ENCODE measurements at places on chromosomes 1 and 21.

DNA sequence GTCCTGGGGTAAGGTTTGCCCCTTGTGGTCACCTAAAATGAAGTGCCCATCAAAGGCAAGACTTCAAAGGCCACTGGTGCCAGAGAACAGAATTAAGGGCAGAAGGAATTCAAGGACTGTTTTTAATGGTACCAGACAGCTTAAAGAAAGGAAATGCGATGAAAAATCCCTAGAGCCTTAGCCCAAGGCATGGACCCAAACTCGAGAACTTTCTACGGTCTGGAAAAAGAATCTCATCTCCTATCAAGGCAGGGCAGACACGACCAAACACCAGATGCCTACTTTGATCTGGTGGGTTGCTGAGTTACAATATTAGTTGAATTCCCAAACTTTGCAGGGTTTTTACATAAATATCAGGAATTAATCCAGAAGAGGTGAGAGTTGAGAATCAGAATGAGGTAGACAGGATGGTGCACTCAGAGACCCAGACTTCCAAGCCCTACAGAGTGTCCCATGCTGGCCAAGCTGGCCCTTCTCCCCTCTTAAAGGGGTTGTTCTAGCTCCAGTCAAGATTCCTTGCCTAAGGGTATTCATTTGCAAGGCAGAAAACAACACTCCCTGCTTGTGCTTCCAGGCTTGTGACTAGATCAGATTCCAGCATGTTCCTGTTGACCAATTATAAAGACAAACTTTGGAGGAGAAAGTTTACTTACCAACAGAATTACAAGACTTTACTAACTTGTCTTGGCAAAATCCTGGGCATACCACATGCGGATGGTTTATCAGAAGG, 48.0 kb downstream of the EDN2 start:
- DNase-seq: no peak

DNA sequence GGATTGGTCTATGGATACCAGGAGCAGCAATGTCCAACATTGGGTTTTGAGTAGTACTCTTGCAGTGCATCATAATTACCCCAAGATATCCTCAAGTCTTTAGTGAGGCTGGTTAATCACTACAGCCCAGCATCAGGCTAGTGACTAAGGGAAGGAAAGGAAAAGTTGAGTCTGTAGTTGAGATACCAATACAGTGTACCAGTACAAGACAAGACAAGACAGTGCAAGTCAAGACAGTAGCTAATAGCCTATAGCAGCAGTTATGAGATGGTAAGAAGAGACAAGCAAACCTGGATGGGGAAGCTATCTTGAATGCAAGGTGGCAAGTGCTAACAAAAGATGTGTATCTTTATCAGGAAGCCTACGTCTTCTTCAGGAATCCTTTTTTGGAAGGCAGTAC, 13.3 kb upstream of the GNG12 start:
- no peak for DNase-seq

DNA sequence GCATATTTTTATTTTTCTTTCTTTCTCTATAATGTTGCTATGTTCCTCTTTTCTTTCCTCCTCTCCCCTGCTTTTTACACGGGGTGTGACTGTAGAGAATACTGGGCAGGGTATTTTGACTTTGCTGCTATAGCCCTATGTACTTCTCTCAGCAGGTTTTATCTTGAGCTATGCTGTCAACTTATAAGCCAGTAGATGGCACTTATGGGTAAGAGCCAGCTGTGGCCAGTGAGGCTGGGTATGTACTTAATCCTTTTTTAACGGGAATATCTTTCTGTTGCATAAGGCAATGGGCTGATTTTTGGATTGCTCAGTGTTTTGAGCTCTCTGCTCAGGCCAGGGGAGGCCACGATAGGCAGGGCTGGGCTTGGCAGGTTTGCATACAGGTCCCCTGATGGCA, 99.0 kb downstream of the KCNK2 start:
- DNase-seq: no peak

GRCh38 chr1:6027591-6027990, 18.1 kb upstream of the KCNAB2 start:
- peak; percentile 57 for DNase-seq

GRCh38 chr1:2556277-2556677, at the start of gene TNFRSF14:
TSS of gene TNFRSF14 (plus strand) at chr1:2556371. CDS start at chr1:2556665, 294 bp downstream.
- DNase-seq: peak; percentile 70

DNA sequence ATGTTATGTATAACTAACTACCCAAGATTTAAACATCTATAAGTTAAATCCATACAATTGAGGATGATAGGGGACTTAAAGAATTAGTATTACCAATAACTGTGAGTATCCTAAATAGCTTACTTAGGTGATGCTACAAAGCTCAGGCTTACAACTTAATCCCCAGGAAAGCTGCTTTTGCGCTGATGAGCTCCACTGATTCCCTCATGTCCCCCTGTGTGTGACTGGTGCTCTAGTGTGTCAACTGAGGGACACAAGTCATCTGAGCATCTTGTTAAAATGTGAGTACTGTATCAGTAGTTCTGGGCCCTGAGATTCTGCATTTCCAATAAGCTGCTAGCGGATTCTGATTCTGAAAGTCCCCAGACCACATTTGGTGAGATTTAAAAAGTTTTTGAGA, 1458.8 kb downstream of the MRPL39 start:
- no peak for DNase-seq

GRCh38 chr1:234827181-234827580, 217.2 kb upstream of the IRF2BP2 start:
- no peak for DNase-seq

GRCh38 chr1:151661751-151662150, 49.9 kb downstream of the SNX27 start:
- no peak for DNase-seq

- no peak for DNase-seq
Observed at GRCh38 chr1:60918867-60919266, 163.5 kb upstream of the NFIA start.

DNA sequence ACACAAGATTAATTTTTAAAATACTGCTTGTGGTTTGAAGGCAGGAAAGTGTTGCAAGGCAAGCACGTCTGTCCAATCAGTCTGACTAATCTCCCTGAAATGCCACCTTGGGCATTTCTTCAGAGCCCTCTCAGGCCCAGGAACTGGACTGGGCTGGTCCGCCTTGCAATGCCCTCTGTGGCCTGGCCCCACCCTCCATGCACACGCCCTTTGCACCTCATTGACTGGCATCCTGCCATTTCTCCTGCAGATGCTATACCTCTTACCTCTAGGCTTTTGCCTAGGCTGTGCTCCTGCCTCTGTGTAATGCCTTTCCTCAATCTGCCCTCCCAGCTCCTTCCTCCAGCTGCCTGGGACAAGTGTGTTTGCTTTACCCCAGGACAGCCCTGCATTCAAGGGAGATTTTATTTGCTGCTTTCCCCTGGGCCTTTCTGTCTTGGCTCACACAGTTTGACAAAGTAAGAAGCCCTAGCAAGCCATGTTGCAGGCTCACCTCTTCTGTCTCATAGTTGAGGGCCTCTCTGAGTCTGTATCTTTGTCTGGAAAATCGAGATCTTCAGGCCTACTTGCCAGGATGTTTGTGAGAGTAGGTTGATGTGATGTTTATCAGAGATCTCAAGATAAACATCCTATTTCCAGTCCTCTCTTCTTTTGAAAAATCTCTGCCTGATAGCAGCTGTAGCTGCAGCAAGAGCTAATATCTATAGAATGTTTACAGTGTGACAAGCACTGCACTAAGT, 149.2 kb upstream of the JUN start:
- DNase-seq: no peak

Measured in activated CD4-positive, alpha-beta T cell treated with anti-CD3 and anti-CD28 coated beads, Interleukin-2, Interleukin-4, amounts not matched to agents 100 ng/mL and 50 ng/mL, durations not matched to agents 16 hours and 8 hours (primary cell).